ENCODE measurements at places on chromosomes 2 and 18.
A peak's percentile ranks its signal among the peaks of the same experiment; 100 is the strongest.

GRCh38 chr2:192007581-192008228, 160.8 kb upstream of the CAVIN2 start:
- no peak for DNase-seq

DNA sequence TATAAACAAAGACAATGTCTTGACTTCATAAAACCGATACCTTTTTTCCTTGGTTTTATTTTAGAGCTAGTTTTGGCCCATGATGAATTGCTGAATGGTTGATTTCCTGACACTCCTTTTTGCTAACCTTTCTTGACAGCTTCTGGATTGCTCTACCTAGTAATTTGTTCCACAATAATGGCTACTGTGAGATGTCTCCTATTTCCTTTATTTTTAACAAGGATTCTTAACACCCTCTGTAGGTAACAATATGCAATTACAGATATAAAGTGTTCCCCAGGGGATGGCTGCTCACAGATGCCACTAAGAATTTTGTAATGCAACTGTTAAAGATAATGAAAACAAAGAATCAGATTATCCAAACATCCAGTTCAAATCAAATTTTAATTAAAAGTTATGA, 100.8 kb upstream of the ATP5MC3 start:
- DNase-seq: peak; percentile 53

DNA sequence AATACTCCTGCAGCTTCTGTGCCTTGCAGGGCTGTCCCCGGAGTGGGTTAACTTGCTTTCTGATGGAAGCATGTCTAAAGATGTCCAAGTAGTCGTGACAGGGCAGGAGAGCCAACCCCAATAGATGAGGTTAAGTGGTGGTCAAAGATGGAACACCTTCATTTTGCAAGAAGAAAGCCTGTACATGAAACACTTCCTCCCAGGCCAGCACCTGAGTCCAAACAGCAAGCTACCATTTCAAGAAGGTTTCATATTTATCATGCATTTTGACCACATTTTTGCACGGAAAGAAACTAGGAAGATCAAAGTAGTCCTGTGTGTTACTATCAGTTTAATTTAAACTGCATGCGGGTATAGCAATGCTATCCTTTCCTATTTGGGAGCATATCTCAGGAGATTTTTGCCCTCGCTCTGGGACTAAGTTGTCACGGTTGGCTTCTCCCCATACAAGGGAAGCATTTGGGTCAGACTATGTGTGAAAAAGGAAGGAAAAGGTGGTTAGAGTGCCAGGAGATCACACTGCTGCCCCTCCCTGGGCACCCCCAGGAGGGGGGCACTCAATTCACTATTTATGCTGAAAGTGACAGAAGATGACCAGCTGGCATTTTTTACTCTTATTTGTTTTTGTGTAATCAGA, 187.6 kb downstream of the ZNF521 start:
- no peak for DNase-seq

DNA sequence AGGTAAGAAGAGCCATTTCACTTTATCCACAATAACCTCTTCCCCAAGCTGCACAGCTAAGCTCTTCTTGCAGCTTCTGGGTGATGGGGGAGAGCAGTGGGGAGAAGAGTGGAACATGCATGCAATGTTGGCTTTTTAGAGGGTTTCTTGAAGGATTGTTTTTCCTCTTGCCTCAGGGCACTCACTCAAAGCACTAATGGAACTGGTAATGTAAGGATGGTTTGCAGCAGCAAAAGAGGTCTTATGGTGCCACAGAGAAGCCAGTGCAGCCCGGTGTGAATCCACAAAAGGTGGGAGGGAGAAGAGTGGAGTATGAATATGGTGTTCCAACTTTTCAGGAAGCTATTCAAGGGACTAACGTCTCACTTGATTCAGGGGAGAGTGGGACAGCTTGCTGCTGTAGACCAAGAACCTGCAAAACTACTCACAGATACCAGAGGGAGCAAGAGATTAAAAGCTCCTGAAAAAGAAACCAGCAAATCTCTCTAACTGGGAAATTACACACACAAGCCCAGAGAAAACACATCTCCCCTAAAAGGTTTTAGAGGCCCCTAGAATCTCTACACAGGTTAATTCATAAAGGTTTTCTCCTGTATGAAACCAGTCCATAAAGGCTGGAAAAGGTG, 116.4 kb downstream of the CHN1 start:
- no peak for DNase-seq

DNA sequence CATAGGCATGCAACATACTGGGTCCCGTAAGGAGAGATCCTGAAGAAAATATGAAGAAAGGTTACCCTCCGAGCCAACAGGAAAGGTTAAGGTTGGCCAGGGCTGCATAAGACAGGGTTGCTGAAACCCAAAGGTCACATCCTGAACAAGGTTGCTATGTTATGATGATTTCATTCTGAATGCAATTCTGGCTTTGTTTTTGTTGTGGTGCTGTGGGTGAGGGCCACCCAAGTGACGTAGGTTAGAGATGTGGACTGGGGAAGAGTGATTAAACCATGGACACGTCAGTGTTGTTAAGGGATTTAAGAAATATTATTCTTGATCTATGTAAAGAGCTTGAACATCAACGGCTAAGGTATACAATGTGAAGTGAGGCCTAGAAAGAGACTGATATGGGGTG, 60.0 kb downstream of the ZEB2 start:
- DNase-seq: no peak

DNA sequence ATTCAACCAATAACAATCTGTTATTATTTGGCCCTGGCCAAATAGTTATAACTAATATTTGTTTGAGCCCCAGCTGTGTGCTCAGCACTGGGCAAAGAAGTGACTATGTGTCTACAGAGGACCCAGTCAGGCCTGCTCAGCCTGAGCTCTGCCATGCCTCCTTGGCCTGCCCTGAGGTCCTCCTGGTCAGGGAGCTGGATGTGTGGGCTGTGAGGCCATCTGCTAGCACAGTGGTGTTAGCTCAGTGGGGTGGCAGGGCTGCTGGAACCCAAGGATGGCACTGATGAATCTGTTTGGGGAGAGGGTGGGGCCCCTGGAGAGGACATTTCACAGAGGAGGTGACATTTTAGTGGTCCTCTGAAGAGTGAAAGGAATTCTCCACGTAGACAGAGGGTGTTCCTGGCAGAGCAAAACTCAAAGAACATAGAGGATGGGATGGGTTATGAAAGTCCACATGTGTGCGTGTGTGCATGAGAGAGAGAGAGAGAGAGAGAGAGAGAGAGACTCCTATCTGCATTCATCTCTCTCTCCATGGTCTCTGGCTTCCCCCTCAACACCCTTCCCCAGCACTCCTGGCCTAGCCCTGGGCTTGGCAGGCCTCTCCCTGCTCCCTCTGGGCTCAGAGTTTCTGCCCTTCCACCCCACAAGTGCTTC, 21.2 kb upstream of the ATOH8 start:
- no peak for DNase-seq

DNA sequence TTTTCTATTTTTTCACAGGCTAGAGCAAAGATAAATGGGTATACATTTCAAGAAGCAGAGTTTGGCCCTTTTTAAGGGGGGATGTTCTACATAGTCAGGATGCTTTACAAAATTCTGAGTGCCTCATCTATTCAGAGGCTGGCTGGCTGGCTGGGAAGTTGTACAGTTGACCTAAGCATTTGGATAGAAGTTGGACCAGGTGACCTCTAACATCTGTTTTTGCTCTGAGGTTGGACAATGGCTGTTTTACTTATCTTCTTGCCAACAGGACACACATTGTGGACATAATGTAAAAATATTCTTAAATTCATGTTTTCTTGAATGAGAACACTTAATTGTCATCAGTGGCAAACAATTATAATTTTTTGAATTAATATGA, 205.4 kb downstream of the PTPRM start:
- DNase-seq: no peak

DNA sequence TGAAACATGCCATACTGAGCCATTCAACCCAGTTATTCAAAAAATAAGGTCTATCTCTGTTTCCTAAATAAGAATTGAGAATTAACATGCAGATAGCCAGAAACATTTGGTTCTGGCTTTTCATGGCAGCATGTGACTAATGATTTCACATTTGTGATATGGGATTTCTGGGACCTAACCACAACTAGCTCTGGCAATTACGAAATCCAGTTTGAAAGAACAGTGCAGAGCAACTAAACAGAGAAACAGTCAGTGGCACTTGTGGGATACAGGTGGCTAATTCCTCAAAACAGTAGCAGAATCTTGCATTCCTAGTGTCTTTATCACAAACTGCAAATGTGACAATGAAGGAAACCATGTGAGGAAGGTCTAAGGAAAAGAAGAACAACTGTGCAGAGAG, 637.8 kb upstream of the CHAC2 start:
- no peak for DNase-seq

- DNase-seq: no peak
These were observed 83.1 kb downstream of the EDAR start for GRCh38 chr2:108905906-108906305.

DNA sequence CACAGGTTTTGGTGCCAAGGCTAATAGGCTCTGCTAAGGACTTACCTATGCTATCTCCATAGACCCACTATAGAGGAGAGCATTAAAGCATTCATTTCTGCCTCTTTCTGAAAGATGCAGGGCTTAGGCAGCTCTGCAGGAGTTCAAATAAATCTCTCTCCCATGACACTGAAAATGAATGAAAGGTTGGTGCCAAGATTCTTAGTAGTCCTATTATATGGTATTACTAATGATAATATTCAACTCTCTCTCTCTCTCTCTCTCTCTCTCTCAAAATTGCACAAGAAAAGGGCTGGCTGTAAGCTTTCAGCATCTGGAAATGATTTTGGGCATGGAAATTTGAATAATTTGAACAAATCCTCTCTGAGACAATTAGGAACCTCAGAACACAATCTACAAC, 433.7 kb downstream of the MBD2 start:
- no peak for DNase-seq

DNA sequence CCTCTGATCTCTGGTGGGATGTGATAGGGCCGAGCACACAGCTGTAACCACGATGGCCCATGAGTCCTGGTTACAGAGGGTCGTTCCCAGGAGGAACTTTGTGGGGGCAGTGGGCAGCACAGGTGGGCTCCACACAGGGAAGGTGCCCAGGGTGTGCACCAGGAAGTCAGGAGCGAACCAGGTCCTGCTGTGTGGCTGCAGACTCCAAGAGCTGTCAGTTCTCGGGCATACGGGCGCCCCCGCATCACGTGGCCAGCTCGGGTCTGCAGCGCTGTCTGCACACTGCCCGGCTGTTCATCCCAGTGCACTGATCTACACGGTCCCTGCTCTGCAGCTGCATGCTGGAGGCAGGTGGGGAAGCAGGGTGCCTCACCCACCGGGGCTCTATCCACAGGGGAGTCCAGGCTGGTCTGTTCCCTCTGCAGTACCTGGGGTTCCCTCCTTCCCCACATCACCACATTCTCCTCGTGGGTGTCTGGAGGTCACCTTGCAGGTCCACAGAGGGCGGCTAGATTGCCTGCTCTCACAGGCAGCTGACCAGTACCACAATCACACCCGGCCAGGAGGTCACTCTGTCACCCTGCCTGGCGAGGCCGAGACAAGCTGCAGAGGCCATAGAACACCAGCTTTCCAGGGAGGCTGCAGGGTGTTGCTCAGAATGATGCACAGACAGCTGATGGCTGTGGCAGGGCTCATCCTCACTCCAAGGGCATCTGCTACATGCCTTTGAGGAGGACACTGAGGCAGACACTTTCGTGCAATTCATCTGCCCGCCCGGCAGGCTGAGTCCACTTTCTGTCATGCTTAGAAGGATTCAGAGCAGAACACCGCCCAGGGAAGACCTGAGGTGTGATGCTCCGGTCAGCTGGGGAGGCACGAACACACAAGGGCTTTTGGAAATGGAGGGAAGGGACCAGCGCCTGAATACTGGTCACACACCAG, 202.7 kb downstream of the EIPR1 start:
- no peak for DNase-seq

- no peak for DNase-seq
These were observed 693 bp downstream of the ORC2 start for GRCh38 chr2:200962811-200963123.

- DNase-seq: peak; percentile 65
These were observed 20.6 kb downstream of the RPL37A start for GRCh38 chr2:216519154-216519762.

DNA sequence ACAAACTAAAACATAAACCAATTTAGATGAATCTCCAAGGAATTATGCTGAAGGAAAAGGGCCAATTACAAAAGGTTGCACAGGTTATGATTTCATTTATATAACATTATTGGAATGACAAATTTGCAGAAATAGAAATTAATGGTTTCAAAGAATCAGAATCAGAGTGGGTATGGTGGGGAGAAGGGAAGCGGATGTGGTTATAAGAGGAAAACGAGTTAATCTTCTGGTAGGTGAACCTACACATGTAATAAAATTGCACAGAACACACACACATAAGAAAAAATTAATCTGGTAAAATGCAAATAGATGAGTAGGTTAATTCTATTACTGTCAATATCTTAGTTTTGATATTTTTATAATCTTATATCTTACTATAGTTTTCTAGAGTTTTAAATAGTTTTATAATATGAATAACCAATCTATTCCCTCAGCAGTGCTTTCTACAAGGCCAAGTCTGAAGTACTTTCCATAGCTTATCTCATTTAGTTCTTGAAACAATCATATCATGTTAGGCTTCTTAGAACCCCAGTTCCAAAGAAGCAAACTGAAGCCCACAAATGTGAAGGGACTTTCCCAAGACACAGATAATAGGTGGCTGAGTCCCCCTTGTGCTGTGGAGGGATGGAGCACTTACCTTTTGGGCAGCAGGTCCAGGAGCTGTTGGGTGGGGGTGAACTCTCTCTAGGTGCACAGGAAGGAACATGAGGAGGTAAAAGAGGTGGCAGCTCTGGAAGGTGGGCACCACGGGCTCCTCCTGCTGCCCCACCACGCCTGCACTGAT, 31.5 kb downstream of the ZNF519 start:
- no peak for DNase-seq

GRCh38 chr2:61878761-61879160, 9.7 kb downstream of the CCT4 start:
- DNase-seq: no peak

GRCh38 chr2:237603718-237604362, 13.3 kb upstream of the RAB17 start:
- DNase-seq: no peak

- no peak for DNase-seq
These were observed 22.9 kb upstream of the SSB start for GRCh38 chr2:169775765-169776164.

DNA sequence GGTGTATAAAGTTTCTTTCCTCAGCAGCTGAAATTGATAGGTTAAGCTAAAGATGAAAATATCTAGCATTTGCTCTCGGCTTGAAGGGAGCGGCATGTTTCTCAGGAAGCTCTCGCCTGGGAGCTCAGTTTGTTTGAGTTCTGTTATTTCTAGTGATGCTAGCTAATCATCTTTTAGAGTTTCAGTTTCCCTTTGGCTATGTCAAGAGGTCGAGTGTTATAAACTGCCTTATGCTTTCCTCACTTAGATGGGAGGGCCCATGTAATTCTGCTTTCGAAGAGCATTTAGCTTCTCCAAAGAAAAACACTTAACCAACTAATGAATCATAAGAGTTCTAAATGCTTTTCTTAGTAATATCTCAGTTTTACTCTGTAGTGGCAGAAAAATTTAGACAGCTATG, 33.6 kb downstream of the PLCL1 start:
- no peak for DNase-seq

DNA sequence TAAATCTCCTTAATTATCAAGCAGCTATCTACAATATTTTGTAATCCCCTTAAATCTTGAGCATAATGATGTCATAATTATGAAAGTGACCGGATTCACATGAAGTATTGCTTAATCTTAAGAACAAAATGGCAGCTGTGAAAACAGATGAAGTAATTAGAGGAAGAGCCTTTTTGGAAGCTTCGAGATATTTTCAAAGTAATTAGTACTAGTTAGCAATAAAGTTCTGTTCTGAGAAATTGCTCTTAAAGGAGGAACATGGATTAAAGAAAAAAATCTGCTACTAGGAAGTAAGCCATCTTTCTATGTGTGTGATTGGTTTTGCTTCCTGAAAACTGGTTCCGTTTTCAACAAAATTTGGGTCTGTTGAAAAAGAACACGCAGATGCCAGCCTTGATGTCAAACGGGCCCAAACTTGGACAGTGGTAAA, 18.3 kb downstream of the CLUL1 start:
- no peak for DNase-seq

All from HEK293T (cell line).